Bronchial epithelial cell (primary cell): ENCODE measurements at places on chromosomes 16 and 17. TPM values are rescaled to one million over a fixed set of nuclear protein-coding genes. Genes with fewer than 3 reads are reported as not detected.

Gene MT1A
- not detected in 2 replicates for total RNA-seq

Gene KRTAP1-5
- not detected in 2 replicates for total RNA-seq

Gene CCL1
- total RNA-seq: not detected in 2 replicates

Gene HOXB6
- total RNA-seq: not detected in 2 replicates

Gene EMP2
- 15.5 and 24.6 TPM in 2 replicates for total RNA-seq

Gene C16orf96
- not detected in 2 replicates for total RNA-seq

Gene SAMD14
- under 0.01 and 0.26 TPM in 2 replicates for total RNA-seq

Gene CA10
- total RNA-seq: not detected in 2 replicates

Gene TRPV2
- total RNA-seq: under 0.01 and 0.26 TPM in 2 replicates

Gene TBC1D3K
- total RNA-seq: not detected in 2 replicates

Gene RNF157
- total RNA-seq: not detected in 2 replicates

Gene ABHD15
- 5.2 and 6.3 TPM in 2 replicates for total RNA-seq

Gene NPIPB6
- total RNA-seq: 0.79 and 1.9 TPM in 2 replicates

Gene HBA1
- total RNA-seq: not detected in 2 replicates

Gene KSR1
- total RNA-seq: 0.53 and 7.4 TPM in 2 replicates

Gene CES1
- total RNA-seq: 0.26 TPM in 2 replicates

Gene PRSS33
- not detected in 2 replicates for total RNA-seq

Gene PHF12
- total RNA-seq: 5.4 and 7.1 TPM in 2 replicates

Gene PPL
- total RNA-seq: 184 and 378 TPM in 2 replicates

Gene TEKT1
- not detected in 2 replicates for total RNA-seq

Gene NLRC3
- not detected in 2 replicates for total RNA-seq

Gene C1QTNF8
- not detected in 2 replicates for total RNA-seq

Gene PIRT
- total RNA-seq: not detected in 2 replicates

Gene FBXW10B
- 1.3 and 3.6 TPM in 2 replicates for total RNA-seq

Gene ZFHX3
- 3.1 and 3.9 TPM in 2 replicates for total RNA-seq

Gene PTX4
- total RNA-seq: under 0.01 TPM in 1 of 2 replicates, not detected in the other

Gene EDC4
- 26.9 and 35.6 TPM in 2 replicates for total RNA-seq

Gene LITAF
- total RNA-seq: 71.6 and 122 TPM in 2 replicates

Gene HCRT
- not detected in 2 replicates for total RNA-seq

Gene AOC3
- 0.26 TPM in 2 replicates for total RNA-seq
